ENCODE measurements at places on chromosomes 7 and 10.

DNA sequence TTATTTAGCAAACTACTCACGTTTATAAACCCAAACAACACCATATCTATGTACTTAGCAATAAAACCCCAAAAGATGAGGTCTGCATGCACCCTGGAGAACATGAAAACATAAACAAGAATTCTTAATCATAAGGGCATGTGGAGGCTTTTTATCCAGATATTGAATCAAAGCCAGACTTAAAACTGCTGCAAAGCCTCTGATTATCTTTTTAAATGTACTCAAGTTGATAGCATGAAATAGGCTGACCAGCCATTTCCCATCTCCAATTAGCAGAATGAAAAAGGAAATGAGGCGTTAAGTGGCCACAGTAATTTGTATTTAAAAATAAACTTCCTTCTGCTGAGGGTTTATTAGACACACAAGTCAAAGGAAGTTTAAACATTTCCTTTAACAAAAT is 48.3 kb downstream of the ITIH5 start:
- DNase-seq: no peak

DNA sequence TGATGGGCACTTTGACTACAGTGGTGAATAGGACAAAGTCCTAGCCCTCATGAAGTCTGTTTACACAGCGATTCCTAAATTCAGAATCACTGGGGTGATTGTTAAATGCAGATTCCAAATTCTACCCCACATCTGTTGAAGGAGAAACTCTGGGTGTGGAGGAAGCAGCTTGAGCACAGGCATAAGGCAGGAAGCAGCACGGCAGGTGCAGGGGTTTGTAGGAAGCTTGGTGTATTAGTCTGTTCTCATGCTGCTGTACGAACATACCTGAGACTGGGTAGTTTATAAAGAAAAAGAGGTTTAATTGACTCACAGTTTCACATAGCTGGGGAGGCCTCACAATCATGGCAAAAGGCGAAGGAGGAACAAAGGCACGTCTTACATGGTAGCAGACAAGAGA is 5.1 kb downstream of the AKR1E2 start:
- DNase-seq: no peak

DNA sequence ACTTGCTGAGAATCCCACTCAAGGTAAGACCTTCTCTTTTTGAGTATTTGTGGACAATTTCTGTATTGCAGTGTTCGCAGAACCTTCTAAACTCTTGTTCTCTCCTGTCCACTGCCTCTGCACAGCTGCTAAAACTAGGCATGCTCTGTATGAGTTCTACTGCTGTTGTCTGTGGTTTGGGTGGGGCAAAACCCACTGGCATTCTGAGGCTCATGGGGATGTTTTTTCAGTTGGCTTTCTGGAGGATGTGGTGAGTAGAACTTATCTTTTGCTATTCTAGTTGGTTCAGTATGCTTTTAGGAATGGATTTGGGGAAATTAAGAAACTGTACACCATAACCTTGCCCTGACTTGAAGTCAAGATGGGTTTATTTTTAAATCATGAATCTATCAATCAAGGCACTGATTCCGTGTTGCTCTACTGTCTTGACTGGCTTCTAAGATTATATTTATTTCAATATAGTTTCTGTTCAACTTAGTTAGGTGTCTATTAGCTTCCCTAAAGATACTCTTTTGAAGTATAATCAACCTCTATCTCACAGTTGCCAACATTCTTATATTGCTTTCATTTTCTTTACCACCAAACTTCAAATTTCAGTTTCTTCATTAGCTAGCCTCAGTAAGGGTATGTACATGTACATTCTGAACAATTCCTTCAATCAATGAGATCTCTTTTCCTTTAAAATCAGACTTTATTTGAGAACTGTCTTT is 25.0 kb upstream of the C1GALT1 start:
- no peak for DNase-seq

GRCh38 chr10:51005551-51005950 is 68.7 kb upstream of the PRKG1 start:
- DNase-seq: no peak

- peak; percentile 86 for DNase-seq
Observed at GRCh38 chr10:127921753-127922145, 14.8 kb downstream of the PTPRE start.

DNA sequence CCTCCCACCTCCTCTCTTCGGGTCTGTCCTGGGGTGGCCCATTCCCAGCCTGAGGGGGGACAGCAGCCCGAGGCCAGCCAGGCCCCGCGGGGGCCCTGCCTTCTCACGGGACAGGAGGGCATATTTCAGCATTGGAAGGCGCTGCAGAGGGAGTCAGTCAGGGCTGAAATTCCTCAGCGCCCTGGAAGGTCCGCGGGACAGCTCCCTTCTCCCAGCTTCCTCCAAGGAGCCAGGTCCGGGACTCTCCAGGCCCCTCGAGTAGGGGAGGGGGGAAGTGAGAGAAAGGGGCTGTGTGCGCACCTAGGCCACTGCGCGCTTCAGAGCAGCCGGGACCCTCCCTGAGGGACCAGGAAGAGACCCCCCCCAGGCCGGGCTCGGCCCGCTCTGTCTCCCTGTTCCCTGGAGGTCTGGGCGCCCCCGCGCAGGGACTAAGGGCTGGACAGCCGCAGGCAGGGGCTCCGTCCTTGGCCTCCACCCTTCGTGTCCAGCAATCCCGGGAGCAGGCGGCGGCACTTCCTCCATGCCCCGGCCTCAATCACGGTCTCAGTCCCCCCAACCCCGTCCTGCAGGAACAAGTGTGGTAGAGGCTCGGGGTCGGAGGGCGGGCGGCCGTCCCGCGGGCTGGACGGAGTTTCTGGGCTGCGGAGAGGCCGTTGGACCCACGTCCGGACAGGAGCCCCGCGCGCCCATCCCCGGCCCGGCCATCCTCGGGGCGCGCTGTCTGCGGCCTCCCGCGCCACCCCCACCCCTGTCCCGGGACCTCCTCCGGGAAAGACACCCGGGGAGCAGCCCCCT is 6.0 kb upstream of the ELFN1 start:
- no peak for DNase-seq

GRCh38 chr10:29931833-29932232 is 127.6 kb downstream of the JCAD start:
- peak; percentile 12 for DNase-seq

DNA sequence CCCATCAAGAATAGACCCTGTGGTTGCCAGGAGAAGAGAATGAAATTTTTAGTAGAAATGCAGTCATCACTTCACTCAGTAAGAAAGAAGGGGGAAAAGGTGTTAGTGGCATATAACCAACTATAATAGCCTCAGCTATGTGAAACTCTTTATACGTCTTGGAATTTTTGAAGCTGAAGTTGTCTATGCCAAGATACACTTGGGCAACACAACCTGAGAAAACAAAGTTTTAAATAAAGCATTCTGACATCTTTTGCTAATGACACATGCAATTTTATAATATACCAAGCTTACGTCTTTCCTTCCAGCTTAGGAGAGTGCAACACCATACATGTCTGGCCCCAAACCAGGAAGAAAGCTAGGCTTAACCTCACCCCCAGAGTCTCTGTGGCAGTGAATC is 40.8 kb upstream of the ZNF438 start:
- no peak for DNase-seq

Data from inflammatory macrophage treated with lipopolysaccharide for 4 hours (primary cell).